ENCODE measurements at places on chromosomes 5 and 9.

- DNase-seq, result no peak
Measured at GRCh38 chr9:16033921-16034691, 481.3 kb downstream of the CCDC171 start.

GRCh38 chr5:124536333-124536732 is 210.1 kb downstream of the ZNF608 start:
- DNase-seq, result no peak

DNA sequence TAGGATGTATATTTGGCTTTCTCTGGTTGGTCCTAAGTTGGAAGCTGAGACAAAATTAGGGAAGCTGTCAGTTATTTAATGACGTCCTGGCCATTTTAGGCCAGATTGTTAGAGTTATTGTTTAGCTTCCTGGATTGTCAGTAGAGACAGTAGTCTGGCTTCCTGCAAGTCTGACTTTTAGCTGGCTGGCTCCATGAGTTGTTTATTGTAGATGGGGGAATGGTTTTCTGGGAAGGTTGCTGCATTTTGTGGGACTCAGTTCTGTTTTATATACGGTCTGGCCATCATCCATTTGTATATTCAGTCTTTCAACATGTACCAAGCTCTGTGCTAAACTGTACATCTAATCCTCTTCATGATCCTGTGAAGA is 68.3 kb downstream of the SGCD start:
- DNase-seq, result no peak

GRCh38 chr9:124742940-124743339 is 28.2 kb downstream of the NR6A1 start:
- no peak for DNase-seq

DNA sequence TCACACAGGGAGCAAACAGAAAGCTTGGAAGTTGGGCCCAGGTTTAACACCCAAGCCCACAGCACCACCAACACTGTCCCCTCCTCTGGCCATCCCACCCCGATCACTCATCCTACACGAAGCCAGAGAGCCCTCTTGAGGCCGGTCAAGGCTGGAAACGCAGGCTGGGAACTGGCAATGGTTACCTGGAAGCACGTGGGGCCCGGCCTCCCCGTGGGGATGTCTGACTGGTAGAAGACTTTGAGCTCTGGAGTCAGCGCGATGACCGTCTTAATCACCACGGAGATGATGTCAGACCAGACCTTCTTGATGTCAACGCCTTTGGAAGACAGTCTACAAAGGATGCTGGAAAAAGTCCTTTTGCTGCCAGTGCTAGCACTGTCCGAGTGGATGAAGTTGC is 104.1 kb downstream of the TTLL11 start:
- no peak for DNase-seq

DNA sequence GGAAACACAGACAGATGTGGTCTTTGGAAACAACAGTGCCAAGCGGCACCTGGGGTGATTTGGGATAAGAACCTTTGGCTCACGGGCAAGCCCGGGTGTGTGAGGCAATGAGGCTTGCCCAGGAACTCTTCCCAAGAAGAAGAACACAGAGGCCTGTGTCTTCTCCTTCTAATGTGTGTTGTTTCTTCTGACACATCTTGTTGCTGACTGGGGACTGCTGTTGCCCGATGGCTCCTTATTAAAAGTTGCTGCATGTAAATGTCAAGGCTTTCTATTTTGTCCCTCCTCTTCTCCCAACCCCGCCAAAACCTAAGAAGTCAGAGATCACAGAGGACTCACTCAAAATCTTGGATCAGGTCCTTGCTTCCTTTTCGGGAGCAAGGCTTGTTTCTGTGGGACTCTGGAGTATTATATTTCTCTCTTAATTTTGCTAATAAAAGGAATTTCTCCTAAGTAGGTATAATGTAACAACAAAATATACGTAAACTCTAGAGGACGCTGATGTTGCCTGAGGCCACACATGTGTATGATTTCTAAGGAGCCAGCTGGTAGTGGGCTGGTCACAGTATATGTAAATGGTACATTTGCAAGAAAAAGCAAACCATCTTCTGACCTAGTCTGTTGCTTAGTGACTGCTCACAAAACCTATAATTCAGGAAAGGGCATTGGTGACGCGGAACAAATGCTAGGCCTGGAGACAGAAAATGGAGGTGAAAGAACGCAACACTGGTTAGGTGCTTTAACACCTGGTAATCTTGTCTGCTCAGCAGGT is 232.5 kb downstream of the GADD45G start:
- DNase-seq, result no peak

DNA sequence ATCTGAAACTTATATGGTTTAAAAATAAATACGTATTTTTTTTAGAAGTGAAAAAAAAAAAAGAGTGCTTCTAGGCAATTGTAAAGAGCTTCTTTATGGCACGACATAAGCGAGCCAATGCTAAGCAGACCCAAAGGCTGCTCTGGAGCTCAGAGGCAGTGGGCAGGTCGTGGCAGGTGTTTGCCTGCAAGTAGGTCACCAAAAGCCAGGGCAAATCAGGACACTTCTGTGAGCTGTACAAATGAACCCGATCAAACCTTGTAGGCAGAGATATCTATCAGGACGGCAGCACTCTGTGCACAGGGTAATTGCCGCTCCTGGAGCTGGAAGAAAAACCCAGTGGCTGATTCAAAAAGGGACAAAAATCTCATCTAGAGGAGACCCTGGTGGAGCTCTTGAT is 75.9 kb downstream of the IRX2 start:
- no peak for DNase-seq

DNA sequence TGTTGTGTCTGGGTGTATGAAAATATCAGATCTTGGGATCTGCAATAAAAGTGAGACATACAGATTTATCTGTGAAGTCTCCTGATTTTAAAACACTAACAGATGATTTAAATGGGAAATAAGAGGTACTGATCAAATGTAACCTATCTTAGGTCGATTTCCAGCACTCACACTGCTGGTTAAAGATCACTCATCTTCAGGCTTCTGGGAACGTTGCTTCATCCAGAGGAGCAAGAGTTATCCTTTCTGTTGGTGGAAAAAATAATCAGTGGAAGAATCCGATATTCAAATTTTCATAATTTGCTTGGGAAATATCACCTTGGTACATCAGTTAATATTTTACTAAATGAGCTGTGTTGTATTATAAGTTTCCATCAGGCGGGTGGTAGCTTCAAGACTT is 876.8 kb upstream of the WWC1 start:
- no peak for DNase-seq

GRCh38 chr5:111211341-111211740 is 12.8 kb upstream of the CAMK4 start:
- no peak for DNase-seq

- no peak for DNase-seq
Measured at GRCh38 chr9:88477300-88477751, 57.7 kb upstream of the NXNL2 start.

GRCh38 chr5:138831703-138832102 is 43.4 kb downstream of the LRRTM2 start:
- DNase-seq, result no peak

GRCh38 chr9:87334366-87334765 is 163.3 kb upstream of the DAPK1 start:
- no peak for DNase-seq

- no peak for DNase-seq
Measured at GRCh38 chr5:95241-95980, 3.4 kb downstream of the PLEKHG4B start.

DNA sequence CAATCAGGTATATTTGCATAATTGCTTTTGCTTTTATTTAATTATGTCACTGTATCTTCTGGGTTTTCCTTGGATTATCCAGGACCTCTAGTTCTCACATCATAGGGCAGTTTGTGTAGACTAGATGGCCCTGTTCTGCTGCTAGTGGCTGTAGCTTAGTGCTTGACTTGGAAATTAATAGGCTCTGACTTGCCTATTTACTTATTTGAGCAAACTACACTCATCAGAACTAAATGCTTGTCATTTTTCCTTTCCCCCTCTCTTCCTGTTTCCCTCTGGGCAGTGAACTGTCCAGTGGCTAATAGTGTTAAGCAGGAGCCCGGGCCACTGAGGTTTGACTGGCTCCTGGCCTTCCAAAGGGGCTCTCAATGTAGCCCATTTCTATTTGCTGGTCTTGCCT is 135.7 kb downstream of the MAN2A1 start:
- no peak for DNase-seq

- no peak for DNase-seq
Measured at GRCh38 chr5:16504571-16504970, 39.0 kb upstream of the ZNF622 start.

- no peak for DNase-seq
Measured at GRCh38 chr5:99133921-99134320, 205.1 kb upstream of the CHD1 start.

DNA sequence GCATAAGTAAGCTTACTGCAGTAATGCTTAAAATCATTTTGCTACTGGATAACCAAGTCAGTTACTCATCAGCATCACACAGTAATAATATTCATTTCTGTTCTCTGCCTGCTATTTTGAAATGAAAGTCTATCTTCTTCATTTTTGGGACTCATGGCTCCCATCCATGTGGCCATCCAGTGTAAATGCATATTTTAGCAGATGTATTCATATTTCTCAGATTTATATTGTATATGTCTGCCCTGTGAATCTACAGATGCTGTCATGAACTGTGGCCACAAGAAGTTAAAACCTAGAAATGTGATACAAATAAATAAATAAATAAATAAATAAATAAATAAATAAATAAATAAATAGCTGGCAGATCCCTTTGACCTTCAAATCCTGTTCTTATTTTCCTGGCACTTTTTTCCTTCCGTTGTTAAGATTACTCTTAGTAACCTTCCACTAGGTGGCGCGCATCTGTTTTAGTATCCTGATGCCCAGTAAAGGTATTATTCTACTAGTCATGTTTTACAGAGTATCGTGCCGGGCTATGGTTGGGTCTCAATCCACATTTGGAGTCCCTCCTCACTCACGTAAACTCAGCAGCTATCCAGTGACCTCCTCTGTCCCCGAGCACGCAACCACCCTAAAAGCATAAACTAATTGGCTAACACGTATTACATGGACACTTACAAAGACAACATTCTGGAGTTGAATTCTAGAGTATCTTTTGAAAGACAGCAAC is 79.2 kb upstream of the IL7R start:
- DNase-seq, result peak; percentile 11

GRCh38 chr9:20015427-20015931 is 226.6 kb upstream of the SLC24A2 start:
- DNase-seq, result no peak

GRCh38 chr5:151688436-151688835 is 1.7 kb upstream of the SPARC start:
- DNase-seq, result no peak

DNA sequence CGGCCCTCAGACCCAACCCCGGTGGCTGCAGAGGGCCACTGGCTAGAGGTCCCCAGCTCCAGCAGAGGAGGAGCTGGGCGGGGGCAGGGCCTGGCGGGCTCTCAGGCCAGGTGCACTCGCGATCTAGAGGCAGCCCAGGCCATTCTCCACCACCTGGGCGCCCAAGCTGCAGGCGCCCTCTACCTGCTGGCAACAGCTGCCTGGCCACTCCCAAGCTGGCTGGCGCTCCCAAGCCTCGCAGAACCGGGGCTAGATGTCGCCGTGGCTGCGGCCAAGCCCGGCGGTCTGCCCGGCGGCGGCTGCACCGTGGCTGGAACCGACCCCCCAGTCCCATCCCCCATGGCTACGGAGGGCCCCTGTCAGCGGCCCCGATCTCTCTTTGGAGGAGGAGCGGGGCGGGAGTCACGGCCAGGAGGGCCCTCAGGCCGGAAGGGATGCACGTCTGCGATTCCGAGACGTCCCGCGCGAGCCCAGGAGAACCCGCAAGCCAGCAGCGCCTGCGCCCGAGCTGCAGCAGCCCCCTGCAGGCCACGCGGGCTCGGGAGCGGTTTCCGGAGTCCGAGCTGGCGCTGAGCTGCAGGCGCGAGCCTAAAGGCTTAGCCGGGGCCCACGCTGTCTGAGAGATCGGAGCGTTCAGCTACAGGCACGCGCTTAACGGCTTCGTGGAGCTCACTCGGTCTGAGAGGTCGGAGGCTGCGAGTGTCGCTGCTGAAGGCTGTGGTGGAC is 44.3 kb upstream of the BICD2 start:
- peak; percentile 49 for DNase-seq

- DNase-seq, result no peak
Measured at GRCh38 chr5:80337379-80337778, 17.6 kb downstream of the SPZ1 start.

DNA sequence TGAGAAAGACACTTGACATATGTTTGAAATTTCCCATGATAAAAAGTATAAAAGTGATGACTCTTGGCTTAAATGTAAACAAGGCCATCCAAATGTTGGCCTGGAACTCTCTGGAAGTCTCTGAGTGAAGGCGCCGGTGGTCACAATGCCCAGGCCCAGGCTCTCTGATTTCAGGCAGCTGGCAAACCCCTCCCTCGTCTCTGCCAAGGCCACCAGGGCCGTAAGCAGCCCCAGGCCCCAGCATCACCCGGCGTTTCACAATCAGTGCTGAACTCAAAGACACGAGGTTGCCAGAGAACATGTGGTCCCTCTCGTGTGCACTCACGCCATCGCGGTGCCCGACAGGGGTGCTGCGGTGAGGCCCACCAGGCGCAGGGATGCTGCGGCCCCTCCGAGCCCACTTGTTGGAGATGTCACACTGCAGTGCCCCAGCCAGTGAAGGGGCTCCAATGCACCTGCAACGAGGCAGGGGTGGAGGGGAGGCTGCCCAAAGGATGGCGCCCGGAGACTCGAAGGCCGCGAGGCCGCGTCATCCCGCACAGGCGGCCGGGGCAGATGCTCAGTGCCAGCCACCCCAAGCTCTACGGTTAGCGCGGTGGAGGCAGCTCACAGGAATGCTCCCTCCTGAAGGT is 15.0 kb downstream of the LPCAT1 start:
- DNase-seq, result no peak

- DNase-seq, result no peak
Measured at GRCh38 chr9:70477146-70477745, 62.8 kb upstream of the KLF9 start.

- no peak for DNase-seq
Measured at GRCh38 chr9:21585756-21586752, 103.9 kb upstream of the IFNE start.

GRCh38 chr9:131559421-131560000 is 14.2 kb downstream of the PRRT1B start:
- no peak for DNase-seq

- DNase-seq, result no peak
Measured at GRCh38 chr9:14346231-14346791, 32.4 kb upstream of the NFIB start.

- DNase-seq, result no peak
Measured at GRCh38 chr5:158805195-158805594, 294.5 kb downstream of the EBF1 start.

- DNase-seq, result no peak
Measured at GRCh38 chr5:137696481-137696880, 39.4 kb downstream of the KLHL3 start.

- no peak for DNase-seq
Measured at GRCh38 chr5:96734871-96735325, 72.7 kb downstream of the CAST start.

DNA sequence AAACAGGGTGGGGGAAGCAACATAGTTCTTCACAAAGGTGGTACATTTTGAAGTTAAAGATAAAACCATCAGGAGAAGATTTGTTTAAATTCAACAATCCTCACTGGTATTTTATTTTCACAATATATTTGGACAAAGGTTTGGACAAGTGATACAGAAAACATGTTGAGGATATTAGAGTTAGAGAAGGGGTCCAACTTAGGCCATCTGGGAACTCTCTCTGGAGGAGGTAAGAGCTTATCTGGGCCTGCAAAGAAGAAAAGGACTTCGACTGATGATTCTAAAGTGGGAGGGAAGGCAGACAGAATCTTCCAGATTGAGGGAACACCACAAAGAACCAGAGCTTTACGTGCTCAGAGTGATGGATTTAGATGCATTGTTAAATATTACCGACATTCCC is 58.5 kb downstream of the SGCD start:
- DNase-seq, result no peak

GRCh38 chr5:165370233-165370632 is 1864.8 kb downstream of the MAT2B start:
- no peak for DNase-seq

Data from germinal center (tissue), 1 donor.